Vein endothelial cell (primary cell): ENCODE measurements at places on chromosomes 2 and 18. TPM values are rescaled to one million over a fixed set of nuclear protein-coding genes. Genes with fewer than 3 reads are reported as not detected.

DSG2 gene
- total RNA-seq, result 0.19 TPM in 1 of 2 replicates, not detected in the other

GREB1L gene
- 6.0 and 12.4 TPM in 2 replicates for total RNA-seq

LRATD1 gene
- total RNA-seq, result 6.2 and 8.7 TPM in 2 replicates

VSNL1 gene
- not detected in 2 replicates for total RNA-seq

MAB21L4 gene
- total RNA-seq, result not detected in 2 replicates

INO80B gene
- 9.5 and 10.5 TPM in 2 replicates for total RNA-seq

WBP1 gene
- 29.4 and 39.2 TPM in 2 replicates for total RNA-seq

PLCL1 gene
- total RNA-seq, result 1.6 and 7.3 TPM in 2 replicates

RIT2 gene
- not detected in 2 replicates for total RNA-seq

KATNAL2 gene
- 0.86 and 0.98 TPM in 2 replicates for total RNA-seq

FRZB gene
- under 0.01 TPM in 1 of 2 replicates, not detected in the other for total RNA-seq

CHST9 gene
- total RNA-seq, result not detected in 2 replicates

LIMS3 gene
- total RNA-seq, result 16.0 and 34.9 TPM in 2 replicates

FANCL gene
- total RNA-seq, result 10.1 and 14.9 TPM in 2 replicates

SERPINB11 gene
- total RNA-seq, result not detected in 2 replicates

CLIP4 gene
- 20.9 and 24.6 TPM in 2 replicates for total RNA-seq

SRD5A2 gene
- total RNA-seq, result not detected in 2 replicates

C2orf66 gene
- total RNA-seq, result under 0.01 and 0.38 TPM in 2 replicates

SLC4A5 gene
- 0.65 and 1.1 TPM in 2 replicates for total RNA-seq

SCN3A gene
- total RNA-seq, result not detected in 2 replicates

MGAT4A gene
- 65.3 and 100 TPM in 2 replicates for total RNA-seq

EHD3 gene
- total RNA-seq, result 4.9 and 5.2 TPM in 2 replicates

C2orf72 gene
- total RNA-seq, result under 0.01 TPM in 1 of 2 replicates, not detected in the other
